ENCODE measurements at places on chromosomes 6 and 20.

DNA sequence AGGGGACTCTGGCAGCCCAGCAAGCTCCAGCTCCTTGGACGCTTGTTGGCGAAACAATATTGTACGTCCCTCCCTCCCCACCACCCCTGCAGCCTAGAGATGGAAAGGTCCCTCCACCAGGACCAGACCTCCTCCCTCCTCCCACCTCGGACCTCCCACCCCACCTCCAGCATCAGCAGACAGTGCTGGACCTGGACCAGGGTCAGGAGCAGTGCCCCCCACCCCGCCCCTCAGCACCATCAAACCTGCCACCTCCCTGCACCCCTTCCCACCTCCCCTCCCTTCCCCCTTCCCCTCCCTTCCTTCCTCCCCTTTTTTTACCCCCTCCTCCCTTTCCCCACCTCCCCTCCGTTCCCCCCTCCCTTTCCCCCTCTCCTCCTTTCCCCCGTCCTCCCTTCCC is 98.4 kb downstream of the TAF4 start:
- DNase-seq, result no peak

GRCh38 chr6:102488729-102489128 is 1095.2 kb downstream of the GRIK2 start:
- no peak for DNase-seq

DNA sequence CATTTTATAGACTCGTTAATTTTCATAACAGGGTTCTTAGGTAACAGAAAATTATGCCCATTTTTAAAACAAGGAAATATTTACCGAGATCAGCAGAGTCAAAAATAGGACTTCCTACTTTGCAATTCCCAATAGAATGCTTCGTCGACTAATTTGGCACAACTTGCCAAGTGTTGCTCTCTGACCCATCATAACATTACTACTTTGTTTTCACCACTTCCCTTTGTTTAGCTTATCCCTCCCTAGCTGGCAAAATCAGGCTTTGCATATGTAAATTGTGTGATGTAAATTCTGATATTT is 914 bp upstream of the RANBP9 start:
- DNase-seq, result no peak

DNA sequence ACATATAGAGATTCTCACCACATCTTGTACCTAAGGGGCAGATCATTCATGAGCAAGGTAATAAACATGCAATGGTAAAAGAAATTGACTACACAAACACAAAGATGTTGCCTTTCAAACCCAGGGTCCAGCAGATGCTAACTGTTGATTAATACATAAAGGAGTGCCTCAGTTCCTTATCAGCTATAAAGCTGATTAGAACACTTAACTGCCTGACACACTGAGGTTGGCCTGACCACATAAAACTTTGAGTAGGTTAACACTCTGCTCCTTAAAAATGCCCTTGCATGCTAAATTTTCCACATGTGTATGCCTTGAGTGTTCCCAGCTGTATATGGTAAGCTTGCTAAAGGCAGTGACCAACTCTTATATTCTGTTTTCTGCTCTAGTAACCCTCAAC is 14.9 kb downstream of the CRISP2 start:
- DNase-seq, result no peak

- peak; percentile 14 for DNase-seq
These were observed 7.7 kb upstream of the ZKSCAN8 start for GRCh38 chr6:28134015-28134414.

- no peak for DNase-seq
These were observed 34.6 kb upstream of the PNPLA1 start for GRCh38 chr6:36235309-36235708.

DNA sequence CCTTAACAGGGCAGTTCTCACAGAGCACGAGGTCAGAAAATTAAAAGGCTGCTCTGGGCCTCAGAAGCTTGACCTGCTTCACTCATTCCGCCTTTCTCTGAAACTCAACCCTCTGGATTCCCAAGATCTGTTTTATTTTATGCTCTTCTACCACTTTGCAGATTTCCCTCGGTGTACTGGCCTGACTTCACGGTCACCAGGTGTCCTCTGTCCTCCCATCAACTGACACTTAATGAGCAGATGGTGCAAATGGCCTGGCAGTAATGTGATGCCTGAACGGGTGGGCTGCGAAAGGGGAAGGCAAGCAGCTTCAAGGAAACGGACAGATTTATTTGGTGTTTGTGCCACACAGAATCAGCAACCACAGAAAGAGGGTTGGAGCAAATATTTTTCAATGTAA is 169.7 kb upstream of the TFAP2D start:
- DNase-seq, result no peak

GRCh38 chr6:7630792-7631191 is 40.8 kb downstream of the SNRNP48 start:
- DNase-seq, result no peak

GRCh38 chr6:9455864-9456658 is 958.8 kb downstream of the TFAP2A start:
- peak; percentile 54 for DNase-seq

DNA sequence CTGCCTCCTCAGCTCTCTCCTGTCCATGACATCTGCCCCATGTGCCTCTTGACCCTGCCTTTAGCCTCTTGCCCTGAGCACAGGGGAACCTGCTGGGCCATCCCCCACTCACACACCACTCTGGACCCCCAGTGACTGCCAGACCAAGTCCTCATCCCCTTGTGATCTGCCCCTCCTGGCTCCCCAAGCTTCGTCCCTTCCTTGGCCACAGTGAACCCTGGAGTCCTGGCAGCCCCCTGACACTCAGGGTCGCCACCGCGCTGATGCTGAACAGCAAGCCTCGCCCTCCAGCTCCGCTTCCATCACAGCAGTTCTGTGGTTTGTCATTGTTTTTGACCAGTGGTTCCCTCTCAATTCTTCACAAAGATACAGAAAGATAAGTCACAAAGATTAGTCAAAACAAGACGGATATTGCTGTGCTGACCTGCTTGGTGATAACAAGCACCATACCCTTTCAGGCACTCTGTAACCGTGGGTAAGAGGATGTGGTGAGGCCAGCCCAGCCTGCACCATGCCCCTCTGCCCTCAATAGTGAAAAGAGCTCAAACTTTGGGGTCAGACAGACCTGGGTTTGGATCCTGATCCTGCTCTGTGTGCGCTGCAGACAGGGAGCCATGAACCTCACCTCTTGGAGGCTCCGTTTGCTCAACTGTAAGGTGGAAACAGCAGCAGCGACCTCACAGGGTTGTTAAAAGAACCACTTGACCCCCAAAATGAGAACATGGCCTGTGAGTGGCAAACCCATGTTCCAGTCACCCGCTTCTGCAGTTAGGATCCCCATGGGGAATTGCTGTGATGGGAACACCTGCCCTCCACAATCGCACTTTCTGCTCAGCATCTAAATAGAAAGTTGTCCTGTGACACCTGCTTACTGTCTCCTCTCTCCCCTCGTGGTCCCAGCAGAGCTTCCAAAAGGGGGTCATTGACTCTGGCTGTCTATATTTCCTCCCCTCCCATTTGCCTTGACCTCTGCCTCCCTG is 114.5 kb downstream of the TOX2 start:
- no peak for DNase-seq

GRCh38 chr20:23027721-23028120 is 7.4 kb upstream of the SSTR4 start:
- no peak for DNase-seq

- DNase-seq, result no peak
These were observed 5.9 kb upstream of the ADRM1 start for GRCh38 chr20:62296724-62297448.

DNA sequence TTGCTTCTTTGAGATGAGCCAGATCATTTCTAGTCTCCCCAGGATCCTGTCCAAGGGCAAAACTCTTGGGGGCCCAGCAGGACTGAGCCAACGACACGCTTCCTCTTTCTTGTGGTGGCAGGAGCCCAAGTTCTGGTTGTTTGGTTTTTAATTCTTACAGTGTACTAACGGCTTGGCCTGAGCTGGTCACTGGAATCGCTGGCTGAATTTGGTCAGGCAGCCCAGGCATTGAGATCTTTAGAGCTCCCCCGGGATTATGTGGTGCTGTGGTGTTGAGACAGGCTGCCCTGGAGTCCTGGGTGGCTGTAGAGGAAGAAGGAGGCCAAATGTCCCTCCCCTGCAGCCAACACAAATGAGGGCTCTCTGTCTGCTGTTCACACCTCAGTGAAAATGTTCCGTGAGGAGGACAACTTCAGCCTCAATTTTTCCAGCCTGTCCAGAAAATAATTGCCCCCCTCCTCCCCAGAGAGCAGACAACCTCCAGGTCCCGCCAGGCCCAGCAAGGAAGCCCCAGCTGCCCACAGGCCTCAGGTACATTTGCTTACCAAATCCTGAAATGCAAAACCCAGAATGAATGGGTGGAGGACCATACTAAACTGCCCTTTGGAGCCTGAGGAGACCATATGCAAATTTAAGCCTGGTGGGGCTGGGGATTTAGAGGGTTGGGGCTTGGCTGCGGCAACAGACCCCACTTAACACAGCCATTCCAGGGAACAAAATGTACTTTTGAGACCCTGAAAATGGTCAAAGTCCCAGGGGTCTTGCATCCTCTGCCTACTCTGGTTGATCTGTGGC is 23.6 kb downstream of the BNIP5 start:
- no peak for DNase-seq

- peak; percentile 18 for DNase-seq
These were observed 44.3 kb downstream of the PDYN start for GRCh38 chr20:1949347-1950100.

DNA sequence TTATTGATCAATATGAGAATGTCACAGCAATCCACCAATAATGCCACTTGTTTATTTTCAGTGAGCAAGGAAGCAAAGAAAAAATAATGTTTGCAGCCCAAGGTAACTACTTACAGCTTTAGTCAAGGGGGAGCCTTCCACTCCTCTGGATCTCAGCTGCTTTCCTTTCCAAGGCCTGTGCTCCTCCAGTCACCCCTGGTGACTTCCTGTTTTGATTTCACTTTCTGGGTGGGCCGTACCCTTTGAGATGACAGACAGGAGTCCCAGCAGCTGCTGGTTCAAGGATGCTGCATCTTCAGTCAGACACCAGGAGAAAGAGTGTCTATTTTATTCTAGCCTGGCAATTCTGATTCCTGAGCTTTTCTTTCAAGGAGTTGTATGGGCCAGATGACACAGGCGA is 5.6 kb upstream of the VNN2 start:
- no peak for DNase-seq

DNA sequence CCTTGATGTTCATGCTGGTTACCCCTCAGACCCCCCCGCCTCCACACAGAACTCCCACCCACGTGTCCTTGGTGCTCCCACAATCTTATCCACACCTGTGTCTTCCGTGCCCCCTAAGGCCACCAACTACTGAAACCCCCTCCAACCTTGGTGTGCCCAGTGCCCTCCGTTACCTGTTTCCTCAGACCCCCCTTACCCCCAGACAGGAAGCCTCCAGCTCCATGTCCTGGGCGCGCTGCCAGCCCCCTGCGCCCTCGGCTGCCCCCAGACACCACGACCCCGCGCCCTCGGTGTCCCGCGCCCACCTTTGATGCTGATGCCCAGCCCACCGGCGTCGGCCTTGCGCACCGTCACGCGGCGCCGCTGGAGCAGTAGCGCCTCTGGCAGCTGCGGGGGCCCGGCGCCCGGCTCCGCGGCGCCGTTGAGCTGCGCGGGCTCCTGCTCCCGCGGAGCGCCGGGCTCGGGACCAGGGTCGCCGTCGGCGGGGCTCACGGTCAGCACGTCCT is 504 bp downstream of the SNTA1 start:
- no peak for DNase-seq

- peak; percentile 90 for DNase-seq
These were observed 4.3 kb downstream of the REV3L start for GRCh38 chr6:111478749-111479148.

DNA sequence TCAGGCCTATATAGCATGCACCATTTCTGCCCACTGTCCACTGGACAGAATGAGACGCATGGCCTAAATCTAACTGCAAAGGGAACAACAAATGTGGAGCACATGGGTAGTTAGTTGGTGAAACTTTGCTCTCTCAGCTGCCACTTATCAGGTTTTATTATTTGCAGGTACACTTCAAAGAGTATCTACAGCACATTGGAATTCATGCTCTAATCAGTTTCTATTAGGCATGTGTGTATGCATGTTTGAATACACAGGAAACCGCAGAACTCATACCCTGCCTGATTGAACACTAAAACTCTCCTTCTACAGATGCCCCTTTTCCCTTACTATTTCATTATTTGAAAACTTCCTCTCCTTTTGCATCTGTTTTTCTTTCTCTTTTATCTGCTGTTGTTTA is 97.4 kb upstream of the HSF2 start:
- no peak for DNase-seq

GRCh38 chr6:167988154-167988495 is 9.3 kb upstream of the KIF25 start:
- DNase-seq, result no peak

- no peak for DNase-seq
These were observed 21.9 kb downstream of the NEDD9 start for GRCh38 chr6:11210386-11211138.

DNA sequence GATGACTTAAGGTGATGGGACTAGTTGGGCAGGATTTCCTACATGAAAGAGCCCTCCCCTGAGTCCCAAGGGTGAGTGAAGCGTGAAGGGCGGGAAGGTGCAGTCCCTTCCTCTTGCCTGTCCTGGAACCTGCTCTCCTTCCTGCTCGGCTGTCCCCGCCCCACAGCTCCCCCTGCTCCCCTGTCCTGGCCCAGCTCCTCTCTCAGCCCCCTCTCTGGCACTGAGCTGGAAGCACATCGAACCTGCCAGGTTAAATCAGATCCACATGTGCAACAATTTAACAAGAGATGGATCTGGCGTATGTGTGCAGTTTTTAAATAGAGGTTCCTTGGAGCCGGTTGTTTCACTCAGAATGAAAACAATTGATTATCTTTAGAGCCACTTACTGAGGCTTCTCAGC is 95.0 kb downstream of the LRFN2 start:
- no peak for DNase-seq

- DNase-seq, result no peak
These were observed 77.8 kb downstream of the TFAP2C start for GRCh38 chr20:56706867-56707360.

All from NCI-H1417 (cell line).